CD4-positive, alpha-beta T cell treated with Interferon alpha-2 for 1 hour (primary cell): ENCODE measurements at places on chromosomes 16 and 17.

DNA sequence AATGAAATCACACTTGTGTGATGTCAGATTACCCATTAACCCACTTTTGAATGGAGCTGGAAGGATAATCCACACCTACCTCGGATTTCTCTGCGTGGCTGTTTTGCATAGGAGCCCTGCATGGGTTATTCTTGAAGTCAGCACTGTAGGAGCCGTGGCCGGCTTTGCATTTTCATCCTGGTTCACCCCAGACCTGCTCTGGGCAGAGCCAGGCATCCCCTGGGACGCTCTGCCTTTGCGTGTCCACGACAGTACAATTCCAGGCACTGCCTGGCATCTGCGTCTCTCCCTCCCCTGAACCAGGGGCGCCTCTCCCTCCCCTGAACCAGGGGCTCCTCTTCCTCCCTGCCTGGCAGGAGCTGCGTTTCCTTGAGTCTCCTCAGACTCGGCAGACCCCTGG, 29.7 kb upstream of the ZNF750 start:
- no peak for DNase-seq

- peak; percentile 42 for DNase-seq
These were observed 58.5 kb downstream of the HS3ST3B1 start for GRCh38 chr17:14359163-14360020.

GRCh38 chr17:20781260-20781659, 201.7 kb downstream of the CDRT15L2 start:
- DNase-seq, result no peak

GRCh38 chr16:73287859-73288405, 240.0 kb upstream of the ZFHX3 start:
- no peak for DNase-seq

GRCh38 chr17:30950669-30951399, 20.0 kb upstream of the RNF135 start:
- DNase-seq, result peak; percentile 21

DNA sequence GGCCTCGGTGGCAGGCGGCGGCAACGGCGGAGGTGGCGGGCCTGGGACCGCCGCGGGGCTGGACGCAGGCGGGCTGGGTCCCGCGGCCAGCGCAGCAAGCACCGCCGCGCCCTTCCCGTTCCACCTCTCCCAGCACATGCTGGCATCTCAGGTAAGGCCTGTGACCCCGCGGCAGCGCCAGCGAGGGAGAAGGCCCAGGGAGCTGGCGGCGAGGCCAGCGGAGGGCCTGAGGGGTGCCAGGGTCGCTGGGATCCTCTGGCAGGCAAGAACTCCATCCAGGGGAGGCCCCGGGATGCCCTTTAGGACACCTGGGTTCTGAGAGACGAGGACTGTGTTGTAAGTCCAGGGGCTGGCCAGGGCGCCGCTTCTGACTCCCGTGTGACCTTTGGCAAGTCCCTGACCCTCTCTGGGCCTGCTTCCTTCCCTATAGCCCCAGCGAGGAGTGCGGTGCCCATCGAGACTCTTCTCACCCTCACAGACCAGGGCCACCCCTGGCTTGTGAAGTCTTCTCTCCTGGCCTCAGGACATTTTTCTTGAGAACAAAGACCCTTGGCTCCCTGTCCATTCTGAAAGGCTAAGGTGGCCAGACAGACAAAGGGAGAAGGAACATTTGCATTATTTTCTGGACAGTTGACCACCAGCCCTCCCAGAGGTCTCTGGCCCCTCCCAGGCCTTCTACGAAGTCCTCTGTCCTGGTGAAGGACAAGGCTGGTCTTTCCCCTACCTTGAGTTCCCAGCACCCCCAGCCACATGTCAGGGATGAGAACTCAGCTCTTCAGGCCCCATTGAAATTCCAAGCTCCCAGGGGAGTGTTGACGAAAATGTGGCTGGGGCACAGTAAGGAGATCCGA, 6.3 kb downstream of the TBX2 start:
- DNase-seq, result no peak

GRCh38 chr16:81581107-81581506, 136.5 kb downstream of the CMIP start:
- no peak for DNase-seq

- DNase-seq, result peak; percentile 50
These were observed 29.1 kb downstream of the AKAP1 start for GRCh38 chr17:57114085-57114673.

DNA sequence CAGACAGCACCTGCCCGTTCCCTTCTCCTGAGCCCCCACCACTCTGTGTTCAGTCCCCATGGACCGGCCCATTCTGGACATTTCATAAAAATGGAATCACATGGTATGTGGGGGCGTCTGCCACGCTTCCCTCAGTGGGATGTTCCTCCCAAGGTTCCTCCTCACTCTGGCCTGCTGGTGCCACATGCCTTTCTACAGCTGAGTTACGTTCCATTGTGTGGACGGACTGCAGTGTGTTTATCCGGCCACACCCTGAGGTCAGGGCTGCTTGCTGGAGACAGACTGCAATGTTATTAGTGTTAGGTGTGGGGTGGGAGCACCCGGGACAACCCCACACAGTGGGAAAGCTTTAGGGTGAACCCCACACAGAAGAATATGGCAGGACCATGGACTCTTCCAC, 5.9 kb upstream of the AATK start:
- DNase-seq, result no peak

DNA sequence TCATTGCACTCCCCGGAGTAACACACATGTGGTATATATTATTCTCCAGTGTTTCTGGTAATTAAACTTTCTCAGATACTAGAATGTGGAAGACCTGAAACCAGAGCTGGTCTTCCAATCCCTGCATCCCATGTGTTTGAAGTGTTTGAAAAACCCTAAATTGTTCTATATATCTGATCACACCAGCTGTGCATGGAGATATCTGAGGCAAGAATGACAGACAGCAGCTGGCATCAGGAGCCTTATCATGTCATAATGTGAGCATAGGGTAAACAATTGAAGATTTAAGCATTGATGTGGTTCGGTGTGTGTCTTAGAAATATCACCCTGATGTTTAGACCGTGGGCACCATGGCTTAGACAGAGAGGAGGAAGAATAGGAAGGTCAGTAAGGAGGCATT, 251.0 kb downstream of the CDH11 start:
- no peak for DNase-seq

GRCh38 chr16:29111421-29111820, 126.6 kb downstream of the LAT start:
- no peak for DNase-seq

DNA sequence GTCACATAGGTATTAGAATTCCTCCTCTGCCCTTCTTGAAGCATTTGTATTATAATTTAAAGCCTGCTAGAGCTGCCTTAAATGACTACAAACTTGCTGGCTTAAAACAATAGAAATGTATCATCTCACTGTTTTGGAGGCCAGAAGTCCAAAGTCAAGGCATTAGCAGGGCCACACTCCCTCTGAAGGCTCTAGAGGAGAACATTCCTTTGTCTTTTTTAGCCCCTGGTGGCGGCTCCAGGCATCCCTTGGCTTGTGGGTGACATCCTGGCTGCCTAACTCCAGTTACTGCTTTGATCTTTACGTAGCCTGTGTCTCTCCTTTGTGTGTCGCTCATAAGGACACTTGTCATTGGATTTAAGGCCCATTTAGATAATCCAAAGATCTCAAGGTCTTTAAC, 186.6 kb upstream of the SALL1 start:
- no peak for DNase-seq

DNA sequence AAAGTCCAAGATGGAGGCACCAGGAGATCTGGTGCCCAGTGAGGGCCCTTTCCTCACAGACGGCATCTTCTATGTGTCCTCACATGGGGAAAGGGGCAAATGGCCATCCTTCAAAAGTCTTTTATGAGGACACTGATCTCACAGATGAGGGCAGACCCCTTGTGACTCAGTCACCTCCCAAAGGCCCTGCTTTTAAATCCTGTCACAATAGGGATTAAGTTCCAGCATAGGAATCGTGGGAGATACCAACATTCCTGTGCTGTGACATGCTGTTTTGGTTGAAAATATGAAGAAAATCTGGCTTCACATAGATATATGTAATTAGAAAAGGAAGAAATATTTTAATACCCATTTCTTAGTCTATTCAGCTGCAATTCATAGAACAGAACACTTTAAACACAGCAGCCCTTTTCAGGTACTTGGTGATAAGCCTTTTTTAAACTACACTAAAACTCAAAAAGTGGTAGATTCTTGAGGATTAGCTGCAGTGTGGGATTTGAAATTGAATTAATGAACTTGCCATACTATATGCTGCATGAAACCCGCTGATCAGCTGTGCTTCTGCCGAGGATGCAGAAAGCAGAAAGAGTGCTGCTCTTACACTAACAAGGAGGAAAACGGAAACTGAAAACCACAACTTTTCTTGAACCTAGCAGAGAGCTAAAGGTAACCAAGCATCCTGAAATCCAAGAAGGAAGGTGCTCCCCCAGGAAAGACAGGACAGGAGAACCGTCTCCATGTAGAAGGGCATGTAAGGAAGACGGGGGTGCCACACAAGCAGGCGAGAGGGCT, 32.7 kb downstream of the VPS53 start:
- DNase-seq, result peak; percentile 4

- DNase-seq, result no peak
These were observed 11.5 kb downstream of the MAPT start for GRCh38 chr17:45905814-45906213.

GRCh38 chr17:10471858-10472257, 2.5 kb upstream of the MYH4 start:
- DNase-seq, result no peak

DNA sequence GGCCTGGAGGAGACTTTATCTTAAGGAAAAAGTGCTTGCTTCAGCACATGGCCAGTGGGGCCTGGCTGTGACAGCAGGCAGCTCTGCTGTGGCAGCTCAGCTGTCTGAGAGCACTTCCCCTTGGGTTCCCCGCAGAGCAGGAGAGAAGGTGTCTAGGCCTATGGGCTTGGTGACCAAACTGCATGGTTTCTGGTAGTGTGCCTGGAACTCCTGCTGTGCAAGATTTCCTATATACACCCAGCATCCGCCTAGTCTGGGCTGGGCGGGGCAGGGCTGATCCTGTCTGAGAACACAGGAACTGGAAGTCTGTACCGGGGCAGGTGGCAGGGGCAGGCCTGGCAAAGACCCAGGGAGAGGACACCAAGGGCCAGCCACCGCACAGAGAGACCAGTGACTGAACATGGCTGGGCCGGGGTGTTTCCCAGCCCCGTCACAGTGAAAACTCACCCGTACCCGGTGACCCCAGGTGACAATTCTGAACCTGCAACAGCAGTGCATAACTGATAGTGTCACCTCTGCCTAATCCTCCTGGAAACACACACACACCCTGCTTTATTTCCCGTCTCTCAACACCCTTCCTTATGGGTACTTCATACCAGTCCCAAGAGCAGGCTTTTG, 39.3 kb downstream of the CHD9 start:
- peak; percentile 33 for DNase-seq

GRCh38 chr16:86566601-86566965, at the start of gene FOXC2:
FOXC2 (plus strand) TSS chr16:86566829; CDS start chr16:86567336, 507 bp downstream.
- peak; percentile 13 for DNase-seq

DNA sequence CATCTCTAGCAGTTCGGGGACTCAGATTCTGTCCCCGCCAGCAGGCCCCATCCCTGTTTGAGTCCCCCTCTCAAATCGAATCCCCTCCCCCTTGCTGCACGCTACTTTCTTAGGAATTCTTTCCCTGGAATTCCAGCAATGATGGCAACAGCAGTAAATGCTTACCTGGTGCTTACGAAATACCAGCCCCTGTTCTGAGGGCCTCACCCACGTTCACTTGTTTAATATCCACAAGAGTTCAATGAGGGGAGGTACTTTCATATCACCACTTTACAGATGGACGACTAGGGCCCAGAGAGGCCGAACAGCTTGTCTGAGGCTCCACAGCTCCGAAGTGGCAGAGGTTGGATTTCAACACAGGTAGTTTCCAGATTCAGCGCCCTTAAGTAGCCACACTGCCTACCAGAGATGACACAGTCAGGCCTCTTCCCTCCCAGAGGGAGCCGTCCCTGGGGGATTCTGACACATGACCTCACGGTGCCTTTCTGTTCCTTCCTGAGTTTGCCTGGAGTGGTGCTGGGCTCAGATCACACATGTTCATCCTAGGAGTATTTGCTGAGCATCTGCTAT, 120.7 kb upstream of the GSE1 start:
- no peak for DNase-seq

- no peak for DNase-seq
These were observed 231.3 kb downstream of the ENGASE start for GRCh38 chr17:79305768-79306423.

DNA sequence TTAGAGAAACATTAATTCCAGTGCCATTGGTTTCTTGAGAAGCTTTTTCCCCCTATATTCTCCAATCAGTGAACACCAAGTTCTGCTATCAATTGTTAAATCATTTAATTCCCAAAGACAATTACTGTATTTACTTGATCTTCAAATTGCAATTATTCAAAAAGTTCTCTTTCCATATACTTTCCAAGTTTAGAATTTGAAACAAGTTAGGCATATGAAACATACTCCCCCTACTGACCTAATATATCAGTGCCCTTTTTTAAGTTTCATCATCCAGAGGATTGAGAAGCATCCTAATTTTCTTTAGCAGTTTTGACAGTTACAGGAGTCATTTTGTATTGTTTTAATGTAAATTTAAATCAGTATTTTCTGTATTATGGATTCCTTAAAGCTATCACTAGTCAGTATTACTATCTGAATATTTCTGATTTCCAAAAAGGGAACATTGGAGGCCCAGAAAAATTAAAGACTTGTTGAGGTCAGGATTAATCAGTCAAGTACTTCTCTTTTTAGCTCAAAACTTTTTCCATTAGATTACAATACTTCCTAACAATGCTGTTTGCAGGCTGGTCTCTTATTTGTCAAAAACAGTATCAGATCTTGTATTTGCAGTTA, 16.3 kb downstream of the MEIOC start:
- DNase-seq, result no peak

DNA sequence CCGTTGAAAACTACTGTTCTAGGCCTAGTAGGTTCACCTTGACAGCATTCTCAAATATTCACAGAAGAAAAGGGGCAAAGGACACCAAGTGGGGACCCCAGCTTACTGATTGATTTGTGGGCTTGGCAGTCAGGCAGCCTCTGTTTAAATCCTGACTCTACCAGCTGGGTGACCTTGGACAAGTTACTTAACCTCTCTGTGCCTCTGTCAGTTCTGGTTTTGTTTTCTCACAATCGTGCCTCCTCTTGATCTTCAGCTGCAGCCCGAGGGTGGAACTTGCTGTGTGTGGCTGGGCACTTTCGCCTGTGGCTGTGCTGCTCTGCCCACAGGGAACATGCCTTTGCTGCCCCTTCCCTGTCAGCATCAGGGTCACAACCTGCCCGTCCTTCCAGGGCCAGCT, 17.8 kb downstream of the RAP1GAP2 start:
- DNase-seq, result peak; percentile 55
